Activated CD4-positive, alpha-beta T cell treated with anti-CD3 and anti-CD28 coated beads for 24 hours (primary cell): ENCODE measurements at places on chromosomes 3 and 15.

DNA sequence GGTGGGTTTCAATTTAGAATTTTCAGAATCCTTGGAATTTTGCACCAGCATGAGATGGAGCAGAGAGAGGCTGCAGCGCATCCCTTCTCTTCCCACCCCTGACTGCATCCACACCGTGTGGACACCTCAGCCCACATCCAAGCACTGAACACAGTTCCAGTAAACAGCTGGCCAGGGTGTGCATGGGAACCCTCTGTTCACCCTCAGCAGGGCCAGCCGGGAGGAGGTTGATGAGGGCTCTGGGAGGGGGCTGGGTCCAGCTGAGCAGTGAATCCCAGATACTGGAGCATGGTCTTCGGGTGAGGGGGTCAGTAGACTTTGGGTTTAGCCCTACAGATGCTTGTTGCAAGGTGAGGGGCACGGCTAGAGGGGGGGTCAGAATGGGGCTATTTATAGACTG, 85.8 kb downstream of the RPLP1 start:
- no peak for DNase-seq

GRCh38 chr3:192830291-192831110, 87.2 kb downstream of the MB21D2 start:
- no peak for DNase-seq

GRCh38 chr15:73989001-73989798, 2.9 kb downstream of the STOML1 start:
- no peak for DNase-seq

GRCh38 chr15:88454867-88455810, 12.0 kb downstream of the MRPL46 start:
- DNase-seq, result no peak

- DNase-seq, result no peak
These were observed 1.8 kb downstream of the CXCR6 start for GRCh38 chr3:45944830-45945620.

GRCh38 chr15:65377976-65378366, at the start of gene IGDCC3:
Gene IGDCC3 (minus strand): TSS chr15:65378002. CDS start chr15:65377788, 214 bp downstream.
- no peak for DNase-seq

DNA sequence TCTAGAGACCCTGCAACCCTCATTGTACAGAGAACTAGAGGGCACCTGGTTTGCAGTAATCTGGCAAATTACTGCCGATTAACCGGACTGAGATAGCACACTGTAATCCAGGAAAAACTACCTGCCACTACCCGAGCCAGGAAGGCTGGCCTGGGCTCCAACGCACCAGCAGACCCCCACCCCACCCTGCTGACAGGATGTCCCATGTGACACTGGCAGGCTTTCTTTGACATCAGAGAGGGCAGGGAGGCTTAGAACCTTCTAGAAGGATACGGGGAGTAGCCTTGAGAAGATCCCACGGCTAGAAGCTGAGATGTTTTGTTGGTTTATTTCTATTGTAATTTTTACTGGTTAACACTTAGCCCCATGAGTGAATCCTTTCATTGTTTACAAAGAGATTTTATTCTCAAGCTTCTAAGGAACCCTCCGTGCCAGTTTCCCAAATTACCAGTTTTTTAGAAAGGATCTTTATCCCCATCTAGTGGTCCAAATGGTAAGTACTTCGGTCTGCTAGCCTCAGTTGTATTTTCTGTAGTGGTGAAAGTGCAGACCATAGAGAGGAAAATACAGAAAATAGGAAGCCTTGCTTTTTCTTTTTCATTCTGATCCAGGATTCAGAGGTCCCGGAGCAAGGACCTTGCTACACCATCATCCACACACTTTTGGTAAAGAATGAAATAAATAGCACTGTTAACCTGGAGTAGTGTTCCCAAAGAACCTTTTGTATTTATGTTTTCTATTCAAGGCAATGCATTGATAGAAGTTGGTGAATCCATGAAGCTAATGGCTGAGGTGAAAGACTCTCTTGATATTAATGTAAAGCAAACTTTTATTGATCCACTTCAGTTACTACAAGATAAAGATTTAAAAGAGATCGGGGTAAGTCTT, 81.9 kb upstream of the ADAMTSL3 start:
- no peak for DNase-seq

DNA sequence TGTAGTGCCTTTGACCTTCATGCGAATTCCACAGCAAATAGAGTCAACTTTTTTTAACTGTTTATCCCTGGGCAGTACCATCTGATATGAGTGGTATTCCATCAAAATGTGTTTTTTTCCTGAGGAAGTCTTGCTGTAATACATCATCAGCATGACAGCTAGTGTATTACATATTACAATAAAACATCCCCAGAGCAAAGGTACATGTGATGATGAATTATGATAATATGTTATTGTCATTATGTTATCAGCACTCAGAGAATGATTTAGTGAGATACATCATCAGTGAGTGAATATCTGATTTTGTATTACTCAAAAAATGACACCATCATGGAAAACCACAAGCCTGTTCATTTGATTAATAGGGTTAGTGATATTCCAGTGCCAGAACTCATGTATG, 69.7 kb upstream of the ARL6 start:
- no peak for DNase-seq

DNA sequence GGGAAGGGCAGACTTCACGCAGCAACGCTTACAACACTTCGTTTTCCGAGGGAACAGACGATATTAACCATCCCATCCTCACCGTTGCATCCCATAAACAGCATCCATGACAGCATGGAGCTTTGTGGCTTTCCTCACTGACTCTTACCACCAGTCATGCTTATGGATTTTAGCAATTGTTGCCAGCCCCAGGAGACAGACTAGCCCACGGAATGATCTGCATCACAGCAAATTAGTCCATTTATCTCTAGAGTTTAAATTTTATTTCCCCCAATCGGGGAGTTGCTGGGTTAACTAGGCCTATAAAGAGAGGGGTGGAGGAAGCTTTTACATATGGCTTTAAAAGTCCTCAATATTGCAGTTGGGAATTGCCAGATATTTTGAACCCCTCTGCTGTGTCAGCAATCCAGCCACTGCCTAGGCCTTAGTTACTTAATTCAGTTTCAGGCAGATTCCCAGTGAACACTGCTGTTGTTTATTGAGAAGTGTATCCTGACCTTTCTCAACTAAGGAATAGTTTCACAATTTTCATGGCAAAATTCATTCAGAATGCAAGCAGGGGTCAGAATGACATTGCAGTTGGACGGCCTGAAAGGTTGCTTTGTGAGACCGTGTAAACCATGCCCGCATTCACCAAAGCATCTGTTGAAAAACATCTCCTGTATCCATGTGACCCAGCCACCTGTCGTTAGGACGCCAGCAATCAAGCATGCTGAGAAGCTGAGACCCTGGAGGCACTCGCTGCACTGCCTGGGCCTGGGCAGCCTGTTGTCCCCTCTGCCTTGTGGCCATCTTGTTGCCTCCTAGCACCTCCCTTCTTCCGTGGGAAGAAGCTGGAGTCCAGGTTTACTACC, 397.4 kb upstream of the TPM1 start:
- DNase-seq, result no peak

- no peak for DNase-seq
These were observed 9.8 kb downstream of the LARS2 start for GRCh38 chr3:45398178-45398577.

GRCh38 chr3:156209631-156210335, 89.4 kb downstream of the KCNAB1 start:
- no peak for DNase-seq

DNA sequence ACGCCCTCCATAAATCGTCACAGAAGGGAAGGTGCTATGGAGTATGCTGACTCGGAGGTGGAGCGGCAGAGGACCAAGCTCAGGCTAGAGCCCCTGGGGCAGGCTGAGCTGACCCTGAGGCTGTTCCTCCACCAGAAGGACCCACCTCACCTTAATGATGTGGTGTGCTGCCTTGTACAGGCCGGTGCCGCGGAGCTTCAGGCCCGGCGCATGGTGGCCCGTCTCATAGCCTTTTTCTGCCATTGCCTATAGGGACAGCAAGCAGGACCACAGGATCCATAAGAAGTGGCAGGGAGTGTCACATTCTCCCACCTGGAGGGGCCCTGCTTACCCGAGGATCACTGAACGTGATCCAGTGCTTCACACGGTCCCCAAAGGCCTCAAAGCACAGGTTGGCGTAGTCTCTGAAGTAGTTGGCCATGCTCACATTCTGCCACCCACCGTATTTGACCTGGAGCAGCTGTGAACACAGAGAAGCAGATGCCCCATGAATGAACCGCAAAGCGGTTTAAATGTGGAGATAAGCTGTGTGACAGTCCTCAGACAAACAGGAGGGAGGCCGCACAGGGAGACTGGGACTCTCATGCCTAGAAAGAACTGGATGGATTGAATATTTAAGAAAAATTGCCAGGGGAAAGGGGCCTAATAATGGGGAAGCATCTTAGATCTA, 4.8 kb downstream of the LCTL start:
- no peak for DNase-seq

DNA sequence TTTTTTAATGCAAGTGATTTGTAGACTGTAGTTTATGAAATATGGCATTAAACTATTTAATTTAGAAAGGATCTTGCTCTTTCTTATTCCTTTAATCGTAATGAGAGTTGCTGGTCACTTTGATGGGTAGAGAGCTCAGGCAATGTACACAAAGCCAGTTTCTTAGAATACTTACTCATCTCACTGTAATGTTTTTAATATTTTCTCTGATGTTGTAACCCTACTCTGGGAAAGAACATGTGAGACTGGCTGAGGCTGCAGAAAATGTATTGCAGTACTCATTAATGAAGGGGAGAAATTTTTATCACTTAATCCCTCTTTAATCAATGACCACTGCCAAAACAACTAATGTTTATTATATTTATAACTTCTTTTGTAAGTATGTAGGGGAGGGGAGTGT, 479.4 kb upstream of the KCNMB2 start:
- no peak for DNase-seq

GRCh38 chr3:102511168-102511567, 76.4 kb downstream of the ZPLD1 start:
- DNase-seq, result no peak

- DNase-seq, result no peak
These were observed 15.3 kb downstream of the LMLN start for GRCh38 chr3:197975311-197975710.

- DNase-seq, result no peak
These were observed 315.5 kb downstream of the TLE3 start for GRCh38 chr15:69782139-69782658.

- DNase-seq, result no peak
These were observed 246.6 kb downstream of the CBLB start for GRCh38 chr3:105622169-105622568.

GRCh38 chr3:19881036-19881435, 53.0 kb downstream of the EFHB start:
- no peak for DNase-seq

DNA sequence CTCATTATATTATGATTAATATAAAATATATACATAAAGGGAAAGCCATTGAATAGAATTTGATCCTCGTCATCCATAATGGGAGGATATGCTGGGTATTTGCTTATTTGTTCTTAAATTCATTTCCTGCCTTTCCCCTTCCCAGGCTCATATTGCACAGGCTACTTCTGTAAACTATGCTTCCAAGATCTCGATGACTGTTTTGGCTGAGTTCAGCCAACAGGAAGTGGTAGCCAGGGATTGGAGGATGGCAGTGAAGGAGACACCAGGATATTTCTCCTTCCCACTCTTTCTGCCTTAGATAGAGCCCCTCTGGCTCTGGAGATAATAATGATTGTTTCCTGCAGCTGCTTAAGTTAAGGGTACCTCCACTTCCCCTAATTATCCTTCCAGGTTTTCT, 44.3 kb upstream of the DYNC1LI1 start:
- no peak for DNase-seq

GRCh38 chr3:143134471-143134870, 14.9 kb downstream of the CHST2 start:
- no peak for DNase-seq

DNA sequence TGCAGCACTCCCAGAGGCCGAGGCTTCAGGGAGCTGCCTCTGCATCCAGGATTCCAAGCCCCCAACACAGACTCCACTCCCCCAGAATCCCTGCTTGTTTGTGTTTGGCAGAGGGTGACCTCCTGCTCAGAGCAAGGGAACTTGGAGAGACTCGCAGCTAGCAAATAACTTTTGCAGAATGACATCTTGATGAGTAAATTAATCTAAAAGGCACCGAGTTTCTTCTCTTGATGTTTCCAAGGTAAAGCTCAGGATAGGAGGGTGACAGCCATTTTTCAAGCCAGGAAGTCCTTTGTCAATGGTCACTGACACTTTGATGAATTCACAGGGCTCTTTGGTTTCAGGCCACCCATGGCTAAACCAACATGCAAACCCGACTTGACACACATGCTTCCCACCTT, 523.0 kb downstream of the NTRK3 start:
- no peak for DNase-seq

DNA sequence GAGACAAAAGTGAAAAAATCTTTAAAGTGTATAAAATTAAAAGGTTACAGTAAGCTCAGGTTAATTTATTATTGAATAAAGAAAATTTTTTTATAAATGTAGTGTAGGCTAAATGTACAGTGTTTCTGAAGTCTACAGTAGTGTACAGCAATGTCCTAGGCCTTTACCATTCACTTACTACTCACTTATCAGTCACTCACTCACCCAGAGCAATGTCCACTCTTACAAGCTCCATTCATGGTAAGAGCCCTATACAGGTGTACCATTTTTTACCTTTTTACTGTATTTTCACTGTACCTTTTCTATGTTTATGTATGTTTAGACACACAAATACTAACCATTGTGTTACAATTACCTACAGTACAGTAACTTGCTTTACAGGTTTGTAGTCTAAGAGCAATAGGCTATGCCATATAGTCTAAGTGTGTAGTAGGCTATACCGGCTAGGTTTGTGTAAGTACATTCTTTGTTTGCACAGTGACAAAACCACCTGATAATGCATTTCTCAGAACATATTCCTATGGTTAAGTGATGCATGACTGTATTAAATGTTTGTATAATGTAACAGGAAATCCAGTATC, 38.1 kb upstream of the NECTIN3 start:
- DNase-seq, result no peak

- no peak for DNase-seq
These were observed 78.4 kb downstream of the WDR72 start for GRCh38 chr15:53681056-53681455.

- DNase-seq, result no peak
These were observed 19.8 kb downstream of the WDR73 start for GRCh38 chr15:84634228-84634837.

DNA sequence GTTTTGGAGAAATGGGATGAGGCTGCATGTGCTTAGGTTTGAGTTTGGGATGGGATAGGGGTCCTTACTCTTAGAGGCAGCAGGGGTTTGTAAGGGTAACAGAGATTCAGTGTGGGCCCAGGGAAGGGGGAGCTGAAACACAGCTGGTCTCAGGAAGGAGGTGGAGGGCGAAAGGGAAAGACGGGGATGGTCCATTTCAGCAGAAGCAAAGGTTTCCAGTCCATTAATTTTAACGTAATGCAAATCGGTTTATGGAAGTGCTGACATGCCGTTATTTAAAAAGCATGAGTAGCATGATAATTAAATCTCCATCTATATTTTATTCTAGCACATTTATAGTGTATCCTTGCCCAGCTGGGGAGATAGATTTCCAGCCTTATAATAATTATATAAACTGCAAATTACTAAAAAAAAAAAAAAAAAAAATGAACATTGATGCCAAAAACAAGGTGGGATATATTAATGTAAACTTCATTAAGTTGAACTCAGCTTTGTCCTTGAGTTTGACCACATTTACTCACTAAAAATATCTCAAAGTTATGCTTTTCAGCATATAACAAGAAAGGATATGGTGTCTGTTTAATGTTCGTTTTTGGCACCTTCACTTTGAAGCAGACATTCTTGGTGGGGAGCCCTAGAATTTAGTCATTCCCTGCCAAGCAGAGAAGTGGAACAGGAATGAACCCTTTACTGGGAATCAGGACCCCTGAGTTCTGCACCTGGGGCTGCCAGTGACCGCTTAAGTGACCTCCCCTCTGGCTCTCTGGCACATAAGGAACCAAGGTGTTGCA, 234.7 kb downstream of the THSD4 start:
- no peak for DNase-seq

- DNase-seq, result no peak
These were observed 20.0 kb upstream of the PRR23E start for GRCh38 chr3:127172781-127173515.
